H54 (cell line): ENCODE measurements at places on chromosomes 16 and 17.

- no peak for DNase-seq
Observed at GRCh38 chr16:56424404-56424764, 961 bp downstream of the AMFR start.

DNA sequence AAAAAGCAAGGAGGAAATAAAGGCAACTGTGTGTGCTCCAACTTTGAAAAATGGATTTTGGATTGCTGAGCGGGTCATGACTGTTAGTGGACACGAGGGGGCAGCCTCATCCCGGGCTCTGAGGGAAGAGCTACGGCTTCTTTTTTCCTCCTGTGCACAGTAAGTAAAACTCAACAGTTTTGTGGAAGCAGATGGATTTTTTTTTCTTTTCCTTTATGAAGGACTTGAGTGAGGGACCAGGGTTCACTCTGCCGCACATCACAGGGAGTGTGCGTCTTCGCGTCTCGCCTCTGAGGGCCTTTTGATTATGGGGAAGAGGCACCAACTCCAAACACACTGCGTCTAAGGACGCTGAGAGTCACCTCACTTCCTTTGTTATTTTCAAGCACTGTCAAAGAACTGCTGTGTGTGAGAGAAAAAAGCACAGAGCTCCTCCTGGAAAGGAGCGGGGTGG, 80.3 kb upstream of the GOT2 start:
- peak; percentile 18 for DNase-seq

DNA sequence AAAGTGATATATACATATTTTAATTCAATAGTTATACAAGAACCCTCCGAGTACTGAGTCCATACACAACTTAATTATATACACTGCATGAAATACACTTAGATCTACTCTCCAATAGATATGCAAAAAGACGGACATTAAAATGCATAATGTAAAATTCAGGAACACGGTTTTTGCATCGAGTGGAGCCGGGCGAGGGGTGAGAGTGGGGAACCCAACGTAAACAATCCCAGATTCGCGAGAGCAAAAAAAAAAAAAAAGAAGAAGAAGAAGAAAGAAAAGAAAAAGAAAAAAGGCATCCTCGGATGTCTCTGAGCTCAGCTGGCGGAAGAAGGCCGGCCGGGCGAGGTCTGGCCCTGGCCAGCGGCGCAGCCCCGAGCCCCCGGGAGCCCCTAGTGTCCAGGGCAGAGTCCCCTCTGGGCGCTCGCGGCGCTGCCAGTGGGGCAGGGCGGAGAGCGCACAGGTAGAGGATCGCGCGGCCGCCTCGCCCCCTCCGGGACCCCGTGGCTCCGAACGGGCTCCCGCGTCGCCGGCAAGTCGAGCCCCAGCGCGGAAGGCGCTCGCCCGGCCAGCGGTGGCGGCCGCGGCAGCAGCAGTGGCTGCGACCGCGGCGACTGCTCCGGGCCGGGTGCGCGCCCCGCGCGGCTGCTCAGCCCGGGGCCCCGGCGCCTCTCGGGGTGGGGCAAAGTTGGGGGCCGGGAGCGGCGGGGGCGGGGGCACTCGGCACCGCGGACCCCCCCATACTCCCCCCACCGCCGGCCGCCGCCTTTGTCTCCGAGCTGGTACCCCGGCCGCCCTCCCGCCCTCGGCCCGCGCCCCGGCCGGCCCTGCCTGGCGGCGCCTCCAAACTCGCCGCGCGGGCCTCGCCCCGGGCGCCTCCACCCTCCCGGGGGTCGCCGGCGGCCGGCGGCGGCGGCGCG, 9.6 kb upstream of the ZFHX3 start:
- no peak for DNase-seq

DNA sequence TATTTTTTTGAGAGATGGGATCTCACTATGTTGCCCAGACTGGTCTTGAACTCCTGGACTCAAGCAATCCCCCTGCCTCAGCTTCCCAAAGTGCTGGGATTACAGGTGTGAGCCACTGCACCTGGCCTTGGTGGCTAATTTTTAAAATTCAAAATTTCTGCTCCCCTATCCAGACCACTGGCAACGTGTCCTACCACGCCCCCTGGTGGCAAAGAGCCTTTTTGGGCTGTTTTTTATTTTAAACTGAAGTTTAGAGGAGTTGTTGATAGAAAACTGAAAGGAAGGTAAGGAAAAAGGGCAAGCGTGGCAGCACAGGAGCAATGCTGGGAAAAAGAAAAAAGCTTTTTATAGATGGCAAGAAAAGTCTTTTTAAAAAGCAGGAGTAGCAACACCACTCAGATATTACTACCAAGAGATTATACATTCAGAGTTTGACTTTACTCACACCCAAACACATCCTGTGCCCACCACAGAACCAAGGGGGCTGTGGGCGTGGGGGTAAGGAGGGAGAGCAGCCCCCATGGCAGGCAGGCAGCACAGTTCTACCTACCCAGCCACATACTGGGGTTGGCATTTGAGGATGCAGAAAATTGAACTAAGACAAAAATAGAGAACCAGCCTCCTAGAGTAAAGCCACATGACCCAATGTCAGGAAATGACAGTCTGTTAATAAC, 4.2 kb upstream of the MXRA7 start:
- DNase-seq: no peak

- DNase-seq: no peak
Observed at GRCh38 chr16:80460988-80461387, 79.8 kb upstream of the DYNLRB2 start.

DNA sequence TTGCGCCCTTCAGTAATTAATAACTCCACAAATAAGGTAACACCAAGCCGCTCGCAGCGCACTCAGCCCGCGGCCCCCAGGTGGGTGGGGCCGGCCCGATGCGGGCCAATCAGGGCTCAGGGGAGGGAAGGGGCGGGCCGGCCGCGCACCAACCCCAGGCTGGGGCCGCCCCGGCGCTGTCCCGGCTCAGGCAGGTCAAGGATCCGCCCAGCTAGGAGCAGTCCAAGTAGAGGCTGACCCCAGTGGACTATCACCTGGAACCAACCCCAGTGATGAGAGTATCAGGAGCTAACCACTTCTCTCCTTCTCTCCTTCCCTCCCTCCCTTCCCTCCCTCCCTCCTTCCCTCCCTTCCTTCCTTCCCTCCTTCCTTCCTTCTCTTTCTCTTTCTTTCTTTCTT, 110.8 kb downstream of the C16orf78 start:
- DNase-seq: no peak

- DNase-seq: no peak
Observed at GRCh38 chr16:50204453-50205108, 51.5 kb downstream of the TENT4B start.

GRCh38 chr16:55019419-55020131, 88.9 kb downstream of the IRX5 start:
- DNase-seq: no peak

GRCh38 chr16:70803319-70803718, 2.4 kb upstream of the VAC14 start:
- DNase-seq: no peak

GRCh38 chr16:21023509-21024202, 123.1 kb downstream of the LYRM1 start:
- DNase-seq: no peak

- no peak for DNase-seq
Observed at GRCh38 chr16:86823125-86823524, 244.8 kb downstream of the FOXL1 start.
